ENCODE measurements at places on chromosomes 5 and 9.

GRCh38 chr9:126652140-126652582 is 38.4 kb downstream of the LMX1B start:
- no peak for DNase-seq

DNA sequence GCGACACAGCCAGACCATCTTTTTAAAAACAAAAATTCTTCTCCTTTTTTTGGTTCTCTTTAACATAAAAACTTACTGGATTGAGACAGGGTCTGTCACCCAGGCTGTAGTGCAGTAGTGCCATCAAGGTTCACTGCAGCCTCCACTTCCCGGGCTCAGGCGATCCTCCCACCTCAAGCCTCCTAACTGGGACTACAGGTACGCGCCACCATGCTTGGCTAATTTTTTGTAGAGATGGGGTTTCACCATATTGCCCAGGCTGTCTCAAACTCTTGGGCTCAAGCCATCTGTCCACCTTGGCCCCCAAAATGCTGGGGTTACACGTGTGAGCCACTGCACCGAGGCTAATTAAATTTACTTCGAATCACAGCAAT is 13.8 kb downstream of the HNRNPK start:
- DNase-seq = no peak

DNA sequence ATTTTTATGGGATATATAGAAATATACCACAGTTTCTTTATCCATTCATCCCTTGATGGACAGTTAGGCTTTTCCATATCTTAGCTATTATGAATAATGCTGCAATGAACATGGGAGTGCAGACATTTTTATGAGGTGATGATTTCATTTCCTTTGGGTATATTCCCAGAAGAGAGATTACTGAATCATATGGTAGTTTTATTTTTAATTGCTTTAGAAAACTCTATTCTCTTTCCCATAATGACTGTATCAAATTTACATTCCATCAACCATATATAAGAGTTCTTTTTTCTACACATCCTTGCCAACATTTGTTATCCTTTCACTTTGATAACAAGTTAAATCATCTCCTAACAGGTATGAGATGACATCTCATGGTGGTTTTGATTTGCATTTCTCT is 821.6 kb downstream of the TLE1 start:
- DNase-seq = no peak

DNA sequence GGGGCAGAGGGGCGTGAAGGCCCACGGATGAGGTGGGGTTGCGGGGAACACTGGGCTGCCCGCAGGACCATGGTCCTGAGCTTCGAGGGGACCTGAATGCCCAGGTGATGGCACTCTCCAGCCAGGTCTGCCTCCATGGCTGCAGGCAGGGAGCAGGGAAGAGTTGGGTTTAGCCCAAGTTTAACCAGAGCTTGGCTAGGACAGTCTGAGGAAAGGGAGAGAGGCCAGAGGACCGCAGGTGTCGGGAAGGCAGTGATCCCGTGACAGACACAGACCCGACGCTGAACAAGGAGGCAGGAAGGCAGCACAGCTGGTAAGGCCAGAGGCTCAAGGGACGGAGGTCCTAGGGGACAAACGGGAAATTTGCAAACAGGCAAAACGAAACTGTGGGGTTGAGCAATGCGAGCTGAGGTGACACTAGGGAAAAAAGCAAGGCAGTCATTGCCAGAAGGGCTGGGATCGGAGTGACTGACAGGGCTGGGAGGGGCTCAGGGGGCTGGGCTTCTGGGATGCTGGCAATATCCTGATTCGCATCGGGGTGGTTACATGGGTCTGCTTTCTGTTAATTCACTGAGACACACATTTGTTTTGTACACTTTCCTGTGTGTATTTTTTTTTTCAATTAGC is 25.0 kb downstream of the ARPC5L start:
- DNase-seq = no peak

DNA sequence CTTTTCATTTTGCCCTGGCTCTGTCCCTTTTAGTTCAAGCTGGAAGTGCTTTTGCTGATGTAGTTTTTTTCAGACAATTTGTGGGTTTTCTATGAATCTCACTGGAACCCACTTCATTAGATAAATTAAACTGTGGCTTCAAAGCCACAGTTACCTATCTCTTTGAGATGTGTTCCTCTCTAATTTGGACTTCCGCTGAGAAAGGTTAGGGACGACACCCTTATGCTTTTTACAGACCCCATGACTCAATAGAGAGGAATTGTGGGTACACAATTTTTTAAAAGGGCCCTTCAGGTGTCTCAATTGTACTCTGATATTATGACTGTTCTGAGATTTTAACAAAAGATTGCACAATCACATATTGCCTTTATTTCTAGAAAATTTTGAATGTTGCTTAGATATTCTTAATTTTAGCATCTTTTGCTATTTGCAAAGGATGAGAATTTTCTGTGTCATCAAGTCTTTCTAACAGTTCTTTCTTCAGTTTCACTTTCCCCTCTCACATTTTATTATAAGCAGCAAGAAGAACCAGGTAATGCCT is 110.6 kb downstream of the GADD45G start:
- no peak for DNase-seq

DNA sequence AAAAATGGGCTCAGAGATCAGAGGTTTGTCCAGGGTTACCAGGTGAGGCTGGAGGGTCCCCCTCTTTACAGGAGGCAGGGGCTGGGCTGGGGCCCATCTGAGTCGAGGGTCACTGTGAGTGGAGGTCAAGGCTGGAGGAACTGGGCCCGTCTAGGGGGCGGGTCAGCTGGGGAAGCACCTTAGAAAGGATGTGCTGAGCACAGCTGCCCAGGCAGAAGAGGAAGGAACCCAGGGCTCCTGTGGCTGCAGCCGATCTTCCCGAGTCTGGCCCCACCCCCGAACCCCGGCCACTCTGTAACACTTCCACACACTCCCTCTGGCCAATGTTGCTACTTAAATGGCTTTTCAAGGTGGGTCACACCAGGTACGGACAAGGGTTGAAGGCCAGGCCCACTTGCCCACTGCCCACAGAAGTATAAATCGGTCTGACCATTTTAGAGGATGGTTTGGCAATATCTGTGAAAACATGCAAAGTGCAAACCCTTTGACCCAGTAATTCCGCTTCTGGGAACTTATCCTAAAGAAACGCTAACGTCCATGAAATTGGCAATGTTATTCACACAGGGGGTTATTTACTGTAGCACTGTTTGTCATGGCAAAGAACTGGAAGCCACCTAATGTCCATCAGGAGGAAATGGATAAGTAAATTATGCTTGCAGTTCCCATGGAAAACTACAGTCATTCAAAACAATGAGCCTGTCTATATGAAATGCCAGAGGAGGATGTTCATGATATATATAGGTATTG is 30.5 kb upstream of the EEIG1 start:
- DNase-seq = no peak

GRCh38 chr9:82130331-82131042 is 141.9 kb downstream of the SPATA31D1 start:
- no peak for DNase-seq

- DNase-seq = no peak
Measured at GRCh38 chr9:105419816-105420597, 27.8 kb upstream of the FSD1L start.

DNA sequence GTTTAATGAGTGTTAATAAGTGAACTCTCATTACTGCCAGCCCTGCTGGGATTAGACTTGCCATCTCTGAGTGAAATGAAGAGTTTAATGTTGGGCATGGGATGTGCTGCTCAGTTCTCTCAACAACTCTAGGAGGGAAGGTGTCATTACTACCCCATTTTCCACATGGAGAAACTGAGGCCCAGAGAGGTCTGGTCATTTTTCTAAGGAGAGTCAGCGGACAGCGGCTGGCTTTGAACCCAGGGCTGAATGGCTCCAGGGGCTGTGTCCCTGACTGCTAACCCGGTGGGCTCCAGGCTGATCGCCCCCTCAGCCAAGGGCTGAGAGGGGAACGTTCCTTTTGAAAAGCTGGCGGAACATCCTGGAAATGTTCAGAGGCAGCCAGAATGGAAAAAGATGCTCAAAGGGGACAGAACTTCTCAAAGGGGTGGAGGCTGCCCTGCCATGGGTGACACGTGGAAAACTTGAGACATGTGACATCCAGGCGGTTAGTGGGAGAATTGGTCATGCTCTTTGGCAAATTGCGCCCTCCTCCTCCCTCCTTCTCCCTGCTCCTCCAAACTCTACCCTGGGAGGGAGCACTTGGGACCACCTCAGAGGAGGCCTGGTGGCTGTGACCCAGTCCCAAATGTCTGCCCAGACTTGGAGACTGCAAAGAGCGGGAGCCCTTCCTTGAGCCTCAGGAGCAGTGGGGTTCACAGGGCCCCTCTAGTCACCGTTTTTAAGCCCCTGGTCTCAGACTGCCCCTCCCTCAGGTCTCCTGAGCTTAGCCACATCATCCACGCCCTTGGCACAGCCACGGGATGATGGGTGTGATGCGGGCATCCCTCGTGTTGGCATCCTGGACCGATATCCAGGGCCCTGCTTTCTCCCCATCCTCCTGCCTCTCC is 28.7 kb downstream of the DNM1 start:
- DNase-seq = no peak

DNA sequence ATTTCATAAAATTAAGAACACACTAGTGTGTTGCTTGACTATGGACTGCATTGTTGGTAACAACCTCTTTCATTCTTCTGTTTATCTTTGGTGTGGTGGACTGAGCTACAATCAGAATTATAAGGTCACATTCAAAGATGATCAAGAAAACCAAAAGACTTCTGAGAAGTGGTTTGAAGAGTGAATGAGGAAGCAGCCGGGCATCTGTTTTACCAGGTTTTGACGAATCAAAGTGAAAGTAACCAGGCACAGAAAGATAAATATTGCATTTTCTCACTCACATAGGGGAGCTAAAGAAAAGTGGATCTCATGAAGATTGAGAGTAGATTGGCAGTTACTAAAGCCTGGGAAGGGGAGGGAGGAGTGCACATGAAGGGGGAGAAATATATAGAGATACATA is 589.1 kb downstream of the ZNF608 start:
- DNase-seq = no peak

DNA sequence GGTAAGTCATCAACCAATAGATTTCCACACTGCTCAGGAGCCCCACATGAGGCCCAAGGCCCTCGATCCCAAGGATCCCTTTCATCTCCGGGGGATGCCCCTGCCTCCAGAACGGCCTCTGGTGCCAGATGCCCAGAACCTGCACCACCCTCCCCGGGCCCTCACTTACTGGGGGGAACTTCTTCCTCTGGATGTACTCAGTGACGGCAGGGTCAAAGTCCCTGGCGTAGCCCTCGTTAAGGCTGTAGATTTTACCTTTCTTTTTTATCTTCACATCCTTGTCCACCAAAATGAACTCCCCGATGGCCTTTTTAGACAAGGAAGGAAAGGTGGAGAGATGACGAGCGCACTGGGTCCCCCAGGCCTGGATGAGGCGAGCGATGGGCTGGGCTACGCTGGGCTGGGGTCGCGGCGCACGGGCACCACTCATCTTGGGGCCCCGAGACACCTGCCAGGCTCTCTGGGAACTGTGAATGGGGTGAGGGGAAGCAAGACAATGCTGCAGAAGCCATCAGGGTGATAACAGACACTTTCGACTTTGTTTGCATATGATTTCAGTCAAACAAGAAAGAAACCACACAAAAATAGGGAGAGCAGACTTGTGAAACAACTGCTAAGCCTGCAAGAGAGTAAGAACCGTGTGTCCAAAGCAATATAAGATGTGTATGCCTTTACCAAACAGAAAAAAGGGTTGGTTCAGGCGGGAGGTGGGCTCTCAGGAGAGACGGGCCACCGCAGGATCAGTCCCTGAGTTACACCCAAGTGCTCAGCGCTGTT is 13.2 kb upstream of the FBP2 start:
- no peak for DNase-seq

- DNase-seq = no peak
Measured at GRCh38 chr5:172417983-172418630, 36.2 kb downstream of the SH3PXD2B start.

GRCh38 chr9:15543047-15543813 is 9.6 kb upstream of the CCDC171 start:
- no peak for DNase-seq

DNA sequence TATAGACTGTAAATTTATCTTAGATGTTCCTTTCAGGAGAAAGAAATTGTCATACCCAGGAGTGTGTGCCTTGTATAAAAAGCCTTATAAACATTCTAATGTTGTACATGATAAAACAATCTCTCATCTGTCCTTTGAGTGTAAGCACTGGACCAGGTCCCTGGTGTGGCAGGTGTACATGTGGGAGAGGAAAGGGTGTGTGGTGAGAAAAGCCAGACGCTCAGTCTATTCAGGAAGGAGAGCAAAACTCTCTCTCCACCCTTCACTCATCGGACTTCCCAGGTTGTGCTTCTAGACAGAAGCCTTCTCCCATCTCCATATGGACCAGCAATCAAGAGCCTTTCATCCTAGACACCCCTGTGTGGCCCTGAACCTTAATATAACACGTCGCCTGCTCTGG is 154.2 kb downstream of the ESM1 start:
- no peak for DNase-seq

DNA sequence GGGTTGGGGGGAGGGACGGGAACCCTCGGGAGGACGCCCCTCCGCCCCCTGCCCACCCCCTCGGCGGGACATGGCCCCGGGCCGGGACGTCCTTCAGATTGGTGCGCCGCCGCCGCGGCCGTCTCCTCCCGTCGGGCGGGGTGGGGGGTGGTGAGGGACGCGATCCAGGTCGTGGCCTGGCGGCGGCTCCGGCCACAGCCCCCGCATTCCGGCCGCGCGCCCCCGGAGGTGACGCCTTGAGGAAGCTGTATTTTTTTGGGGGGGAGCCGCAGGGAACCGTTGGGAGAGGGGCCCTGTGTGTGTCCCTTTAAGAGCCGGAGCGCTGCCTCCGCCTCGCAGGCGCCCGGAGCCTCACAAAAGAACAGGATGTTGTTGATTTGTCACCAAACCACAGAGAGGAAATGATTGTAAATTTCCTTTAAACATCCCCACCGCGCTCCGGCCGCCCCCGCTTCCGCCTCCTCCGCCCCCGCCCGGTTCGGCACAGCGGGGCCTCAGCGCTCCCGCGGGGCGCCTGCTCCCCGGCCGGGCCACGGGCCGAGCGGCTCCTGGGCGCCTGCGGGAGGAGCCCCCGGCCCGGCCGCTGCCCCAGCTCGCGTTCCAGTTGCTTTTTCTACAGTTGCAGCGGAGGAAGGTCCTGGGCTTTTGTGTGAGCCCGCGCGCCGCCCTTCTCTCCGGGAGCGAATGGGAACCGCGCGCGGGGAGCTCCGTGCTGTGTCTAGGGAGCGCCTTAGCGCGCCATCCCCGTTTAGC is 32.1 kb upstream of the SPRY4 start:
- peak; percentile 77 for DNase-seq

- no peak for DNase-seq
Measured at GRCh38 chr5:166262395-166262794, 2029.0 kb upstream of the WWC1 start.

DNA sequence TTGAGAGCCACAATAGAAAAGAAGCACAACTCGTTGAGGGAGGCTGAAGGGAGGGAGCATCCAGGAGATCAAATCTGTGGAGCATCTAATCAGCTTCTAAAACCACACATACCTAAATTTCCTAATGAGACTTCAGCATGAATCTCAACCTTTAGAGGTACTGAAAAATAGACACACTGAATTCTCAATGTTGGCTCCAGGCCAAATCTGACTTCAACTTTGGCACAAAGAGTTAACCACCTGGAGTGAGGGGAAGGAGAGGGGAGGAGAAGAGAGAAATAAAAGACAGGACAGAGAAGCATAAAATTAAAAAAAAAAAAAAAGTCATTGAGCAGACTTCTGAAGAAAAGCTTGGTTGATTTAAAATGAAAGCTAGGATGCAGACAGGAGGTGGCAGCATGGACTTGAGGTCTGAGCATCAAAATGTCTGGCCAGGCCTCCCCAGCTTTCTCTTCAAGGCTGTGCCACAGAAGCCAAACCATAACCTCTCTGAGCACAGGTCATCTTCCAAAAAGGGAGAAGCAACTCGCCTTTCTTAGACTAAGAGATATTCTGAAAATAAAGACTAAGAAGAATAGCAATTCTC is 205.6 kb downstream of the DENND1A start:
- no peak for DNase-seq

Data from T-helper 9 cell (primary cell).